ENCODE measurements at places on chromosomes 3 and 15.

- DNase-seq: no peak
These were observed 6.1 kb upstream of the MESP2 start for GRCh38 chr15:89770041-89770440.

DNA sequence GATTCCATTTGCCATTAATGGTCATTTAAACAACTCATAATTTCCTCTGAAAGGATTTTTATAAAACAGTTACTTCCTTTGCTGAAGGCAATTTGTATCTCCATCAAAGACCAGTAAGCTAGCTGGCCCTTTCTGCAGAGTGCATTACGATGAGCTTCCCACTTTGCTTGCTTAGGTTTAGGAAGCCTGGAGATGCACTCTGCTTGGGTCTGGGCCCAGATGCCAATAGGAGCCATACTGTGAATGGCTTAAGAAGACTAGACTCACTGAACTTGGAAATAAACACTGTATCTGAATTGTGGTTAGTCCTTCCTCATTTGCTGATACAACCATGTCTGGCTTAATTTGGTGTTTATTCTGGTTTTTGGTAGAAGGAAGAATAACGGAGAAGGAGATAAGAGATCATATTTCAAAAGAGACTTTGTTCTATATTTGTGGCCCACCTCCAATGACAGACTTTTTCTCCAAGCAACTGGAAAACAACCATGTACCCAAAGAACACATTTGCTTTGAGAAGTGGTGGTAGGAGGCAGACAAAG, 38.1 kb downstream of the OXNAD1 start:
- no peak for DNase-seq

- DNase-seq: no peak
These were observed 47.8 kb upstream of the NEO1 start for GRCh38 chr15:73004462-73004861.

GRCh38 chr3:57755368-57755675, 787 bp upstream of the SLMAP start:
- peak; percentile 45 for DNase-seq

DNA sequence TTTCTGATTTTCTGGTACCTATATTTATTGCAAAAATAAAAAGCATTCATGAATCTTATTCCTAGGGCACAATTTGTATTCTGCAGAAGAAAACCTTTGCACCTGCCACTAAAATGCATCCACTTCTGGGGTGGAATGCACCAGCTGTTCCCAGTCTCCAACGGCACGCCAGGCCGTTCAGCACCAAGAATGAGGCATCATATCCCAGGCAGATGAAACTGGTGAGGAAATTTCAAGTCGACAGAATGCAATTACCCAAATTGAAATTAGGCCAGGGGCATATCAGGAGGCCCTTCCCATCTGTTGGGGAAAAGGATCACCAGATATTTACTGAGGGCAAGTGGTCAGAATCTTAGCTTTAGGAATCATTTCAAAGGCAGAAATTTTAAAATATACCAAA, 13.6 kb upstream of the RBMS3 start:
- DNase-seq: no peak

GRCh38 chr3:101954936-101955335, 105.6 kb downstream of the NFKBIZ start:
- no peak for DNase-seq

DNA sequence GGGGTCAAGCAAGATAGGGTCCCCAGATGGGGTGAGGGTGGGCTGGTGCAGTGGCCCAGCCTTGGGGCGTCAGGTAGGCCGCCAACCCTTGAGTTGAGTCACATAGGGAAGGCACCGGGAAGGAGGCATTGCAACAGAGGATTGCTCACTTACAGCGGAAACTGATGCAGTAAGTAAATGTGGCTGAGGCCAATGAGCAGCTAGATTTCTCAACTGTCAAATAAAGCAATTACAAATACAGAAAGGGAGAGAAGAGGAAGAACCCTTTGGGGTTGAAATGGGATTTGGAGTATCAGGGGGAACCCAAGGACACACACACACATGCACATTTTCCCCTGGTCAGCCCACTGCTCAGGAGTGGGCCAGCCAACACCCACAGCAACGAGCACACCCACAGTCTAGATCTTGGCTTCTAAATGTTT, 44.0 kb downstream of the CHSY1 start:
- DNase-seq: no peak

DNA sequence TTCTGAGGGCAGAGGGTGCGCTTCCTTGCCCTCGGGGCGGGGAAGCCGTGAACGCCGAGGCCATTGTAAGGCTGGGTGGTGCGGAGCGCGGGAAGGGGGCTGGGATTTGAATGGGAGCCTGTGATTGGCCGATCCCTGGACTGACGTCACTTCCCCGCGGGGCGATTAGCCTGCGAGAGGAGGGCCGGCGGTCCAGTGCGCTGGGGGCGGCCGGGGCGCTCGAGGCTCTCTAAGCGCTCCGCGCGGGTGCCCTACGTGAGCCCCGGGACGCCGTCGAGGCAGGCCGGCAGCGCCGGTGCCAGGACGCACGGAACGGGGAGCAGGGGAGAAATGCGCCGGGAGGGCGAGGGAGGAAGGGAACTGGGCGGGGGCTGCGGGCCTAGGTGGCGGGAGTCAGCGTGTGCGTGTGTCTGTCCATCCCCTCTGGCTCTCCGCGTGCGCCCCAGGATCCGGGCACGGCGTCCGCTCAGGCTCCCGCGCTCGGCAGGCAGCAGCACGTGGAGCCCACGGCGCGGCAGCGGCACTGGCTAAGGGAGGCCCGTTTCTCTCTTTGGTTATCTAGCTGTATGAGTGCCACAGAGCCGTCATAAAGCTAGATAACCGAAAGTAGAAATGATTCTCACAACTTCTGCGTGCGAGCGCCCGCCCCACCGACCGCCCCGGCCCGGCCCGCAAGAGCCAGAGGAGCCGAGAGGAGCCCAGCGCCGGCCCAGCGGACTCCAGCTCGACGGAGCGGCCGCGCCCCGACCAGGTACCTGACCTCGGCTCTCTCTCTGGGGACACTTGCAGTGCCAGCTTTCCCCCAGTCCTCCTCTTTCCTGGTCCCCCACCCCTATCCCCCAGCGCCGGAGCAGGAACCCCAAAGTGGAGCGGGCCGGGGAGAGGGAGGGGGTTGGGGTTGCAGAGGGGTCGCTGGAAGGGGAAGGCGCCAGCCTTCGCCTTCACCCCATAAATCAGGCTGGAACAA, 33.1 kb upstream of the POLG start:
- DNase-seq: peak; percentile 13

GRCh38 chr3:64267721-64268604, 42.7 kb upstream of the PRICKLE2 start:
- no peak for DNase-seq

DNA sequence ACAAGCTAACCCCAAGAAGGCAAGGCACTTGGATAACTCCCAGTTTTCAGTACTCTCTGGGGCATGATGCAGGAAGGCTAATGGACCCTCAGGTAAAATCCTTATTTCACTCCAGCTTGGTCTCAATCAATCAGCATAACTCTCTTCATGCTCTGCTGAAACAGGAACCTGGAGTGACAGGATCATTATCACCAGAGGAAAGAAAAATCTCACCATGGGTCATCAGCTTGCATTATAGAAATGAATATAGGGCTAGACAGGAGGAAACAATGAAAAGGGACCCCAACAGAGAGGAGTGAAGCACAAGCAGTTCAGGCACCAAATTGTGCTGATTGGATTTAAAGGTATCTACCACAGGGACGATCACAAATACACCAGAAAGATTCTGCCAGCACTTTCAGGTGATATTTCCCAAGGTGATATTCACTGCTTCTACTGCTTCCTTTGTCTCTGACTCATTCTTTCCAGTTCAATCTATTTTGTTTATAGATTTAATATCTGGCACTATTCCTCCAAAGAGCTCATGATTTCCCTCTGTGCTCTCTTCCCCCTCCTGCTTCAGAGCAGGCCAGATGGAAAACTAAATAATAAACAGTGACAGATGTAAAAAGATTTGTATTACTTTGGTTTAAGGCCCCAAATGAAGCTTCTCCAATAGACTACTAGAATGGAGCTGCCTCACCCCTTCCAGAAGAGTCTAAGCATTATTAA, 22.9 kb upstream of the THUMPD3 start:
- no peak for DNase-seq

DNA sequence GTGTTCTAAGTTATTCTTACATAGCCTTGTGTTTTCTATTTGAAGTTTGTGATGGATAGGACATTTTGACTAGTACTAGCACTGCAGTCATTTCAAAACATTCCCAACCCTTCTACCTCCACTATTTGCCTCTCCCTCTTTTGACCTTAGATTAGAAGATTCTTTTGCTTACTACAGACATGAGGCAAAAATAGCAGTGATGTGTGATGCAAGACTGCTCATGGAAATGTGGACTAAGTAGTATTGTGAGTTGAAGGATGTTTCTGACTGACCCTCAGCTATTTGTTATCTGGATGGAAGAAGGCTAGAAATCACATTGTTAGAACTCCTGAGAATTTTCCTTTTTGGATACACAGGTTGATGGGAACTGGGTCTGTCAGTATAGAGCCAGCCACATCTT, 45.9 kb downstream of the ATP2C1 start:
- DNase-seq: no peak

GRCh38 chr3:155252021-155252420, 41.5 kb downstream of the STRIT1 start:
- DNase-seq: no peak

- DNase-seq: peak; percentile 44
These were observed 235.9 kb downstream of the LPP start for GRCh38 chr3:188389711-188390342.

- no peak for DNase-seq
These were observed 580.1 kb downstream of the ROBO2 start for GRCh38 chr3:77620009-77620408.

DNA sequence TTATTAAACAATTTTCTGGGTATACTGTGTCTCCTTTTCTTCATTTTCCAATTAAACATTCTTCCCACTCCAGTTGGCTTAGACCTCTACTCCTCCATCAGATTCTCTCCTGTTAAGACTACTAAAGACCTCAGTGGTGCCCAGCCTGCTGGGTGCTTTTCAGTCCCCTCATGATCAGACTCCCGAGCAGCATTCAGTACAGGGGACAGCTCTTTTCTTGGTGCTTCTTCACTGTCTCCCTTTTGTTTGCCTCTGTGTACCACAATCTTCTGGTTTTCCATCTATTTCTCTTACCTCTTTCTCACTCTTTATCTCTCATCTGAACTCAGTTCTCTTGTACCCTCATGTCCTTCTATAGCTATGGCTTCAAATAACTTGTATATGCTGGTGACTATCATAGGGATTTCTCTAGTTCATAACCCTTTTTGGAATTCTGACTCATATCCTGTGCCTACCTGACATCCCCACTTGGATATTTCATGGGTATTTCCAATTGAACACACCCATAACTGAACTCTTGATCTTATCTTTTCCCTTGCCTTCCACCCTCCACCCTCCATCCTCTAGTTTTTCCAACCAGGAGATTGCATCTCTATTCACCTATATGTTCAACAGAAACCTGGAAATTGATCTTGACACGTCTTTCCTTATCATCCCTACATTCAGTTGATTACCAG, 55.6 kb upstream of the ABHD10 start:
- DNase-seq: no peak

- DNase-seq: no peak
These were observed 235.3 kb downstream of the C3orf38 start for GRCh38 chr3:88385090-88385489.

DNA sequence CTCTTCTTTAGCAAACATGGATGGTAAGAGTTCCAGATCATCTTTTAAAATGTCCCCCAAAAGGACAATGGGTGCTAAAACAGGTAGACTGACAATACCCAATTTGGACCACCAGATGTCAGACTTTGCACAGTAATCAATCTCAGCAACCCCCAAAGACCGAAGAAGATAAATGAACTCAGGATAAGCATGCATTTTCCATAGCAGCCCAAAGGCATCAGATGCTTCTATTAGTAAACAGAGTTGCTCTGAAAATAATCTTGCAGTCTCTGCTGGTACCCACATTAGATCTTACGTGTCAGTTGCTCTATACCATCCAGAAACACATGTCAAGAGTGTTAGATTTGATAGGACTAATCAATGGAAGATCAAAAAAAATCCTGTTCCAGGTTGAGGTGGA, 20.6 kb downstream of the MYH15 start:
- peak; percentile 75 for DNase-seq

DNA sequence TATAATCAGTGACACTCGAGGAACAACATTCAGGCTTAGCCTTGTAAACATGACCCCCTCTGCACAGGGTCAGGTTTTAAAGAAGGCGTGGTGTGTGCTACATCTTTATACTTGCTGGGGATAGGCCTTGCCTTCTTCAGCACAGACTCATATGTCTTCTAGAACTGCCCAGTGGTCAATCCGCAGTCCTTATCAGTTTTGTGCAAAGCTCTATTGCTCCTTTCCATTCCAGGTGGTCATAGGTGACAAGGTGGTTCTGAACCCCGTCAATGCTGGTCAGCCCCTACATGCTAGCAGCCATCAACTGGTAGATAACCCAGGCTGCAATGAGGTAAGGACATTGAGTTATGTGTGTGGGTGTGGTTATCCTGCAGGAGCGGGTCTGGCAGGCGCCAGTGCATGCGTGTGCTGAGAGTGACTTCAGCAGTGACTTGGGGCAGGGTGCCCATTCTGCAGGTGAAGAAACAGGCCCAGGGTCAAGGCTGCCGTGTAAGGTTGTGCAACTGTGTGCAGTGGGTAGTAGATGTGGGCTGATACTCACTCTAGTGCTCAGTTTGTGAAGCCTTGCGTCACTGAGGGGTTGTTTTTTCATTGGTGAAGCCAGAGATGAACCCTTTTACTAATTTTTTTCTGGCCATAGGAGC, 150.9 kb downstream of the ITPR1 start:
- no peak for DNase-seq

DNA sequence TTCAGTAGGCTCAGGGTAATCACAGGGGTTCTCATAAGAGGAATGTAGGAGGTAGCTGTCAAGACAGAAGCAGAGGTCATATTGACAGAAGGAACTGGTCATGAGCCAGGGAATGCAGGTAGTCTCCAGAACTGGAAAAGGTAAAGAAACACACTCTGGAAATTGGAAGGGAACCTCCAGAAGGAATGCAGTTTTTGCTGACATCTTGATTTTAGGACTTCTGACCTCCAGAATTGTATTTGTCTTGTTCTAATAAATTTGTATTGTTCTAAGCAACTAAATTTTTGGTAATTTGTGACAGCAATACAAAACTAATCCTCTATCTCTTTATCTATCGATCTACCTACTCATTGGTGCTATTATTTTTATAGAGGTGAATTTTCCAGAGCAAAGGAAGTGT, 49.2 kb downstream of the OTOL1 start:
- DNase-seq: no peak

- DNase-seq: no peak
These were observed 84.3 kb downstream of the KLHL25 start for GRCh38 chr15:85710340-85710842.

GRCh38 chr3:10023587-10024310, 2.5 kb upstream of the FANCD2 start:
- DNase-seq: no peak

All from CD4-positive, alpha-beta T cell treated with Interleukin-17A for 1 hour (primary cell).